ENCODE measurements at places on chromosomes 12 and 14.

GRCh38 chr14:89247457-89248122 is 169.4 kb downstream of the FOXN3 start:
- no peak for DNase-seq

DNA sequence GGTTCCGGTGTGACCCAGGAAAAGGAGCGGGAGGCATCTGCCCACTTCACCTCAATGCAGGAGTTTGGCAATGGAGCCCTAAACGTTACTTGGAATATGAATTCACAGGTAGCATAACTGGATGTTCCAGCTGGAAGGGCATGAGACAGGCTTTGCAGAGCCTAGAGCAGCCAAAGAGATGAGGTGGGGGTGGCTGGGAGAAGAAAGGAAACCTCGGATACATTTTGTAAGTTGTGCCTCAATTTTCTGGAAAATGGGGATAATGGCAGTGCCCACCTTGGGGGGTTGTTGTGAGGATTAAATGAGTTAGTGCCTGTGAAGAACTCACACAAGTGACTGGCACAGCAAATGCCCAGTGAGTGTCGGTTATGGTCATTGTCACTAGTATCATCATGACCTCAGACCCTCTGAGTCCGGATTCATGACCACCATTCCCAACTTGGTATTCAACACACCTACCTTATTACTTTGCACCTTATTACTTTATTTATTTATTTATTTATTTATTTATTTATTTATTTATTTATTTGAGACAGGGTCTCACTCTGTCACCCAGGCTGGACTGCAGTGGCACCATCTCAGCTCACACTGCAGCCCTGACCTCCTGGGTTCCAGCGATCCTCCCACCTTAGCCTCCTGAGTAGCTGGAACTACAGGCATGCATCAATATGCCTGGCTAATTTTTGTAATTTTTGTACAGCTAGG is 56.0 kb downstream of the CLMN start:
- no peak for DNase-seq

DNA sequence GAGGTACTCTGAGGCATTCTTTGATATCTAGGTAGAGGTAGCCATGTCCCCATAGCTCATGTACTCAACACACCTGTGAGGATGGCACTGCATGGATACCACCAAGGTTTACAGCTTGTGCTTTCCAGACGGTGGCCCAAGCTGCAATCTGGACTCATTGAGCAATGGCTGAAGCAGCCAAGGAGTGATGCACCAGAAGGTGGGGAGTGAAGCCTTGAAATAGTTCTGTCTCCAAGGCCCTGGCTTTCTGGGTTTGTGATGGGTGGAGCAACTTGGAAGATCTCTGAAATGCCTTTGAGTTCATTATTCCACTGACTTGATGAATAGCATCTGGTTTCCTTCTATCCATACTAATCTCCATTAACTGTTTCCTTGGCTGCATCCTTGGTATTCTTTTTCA is 290.0 kb upstream of the NOVA1 start:
- DNase-seq = no peak

DNA sequence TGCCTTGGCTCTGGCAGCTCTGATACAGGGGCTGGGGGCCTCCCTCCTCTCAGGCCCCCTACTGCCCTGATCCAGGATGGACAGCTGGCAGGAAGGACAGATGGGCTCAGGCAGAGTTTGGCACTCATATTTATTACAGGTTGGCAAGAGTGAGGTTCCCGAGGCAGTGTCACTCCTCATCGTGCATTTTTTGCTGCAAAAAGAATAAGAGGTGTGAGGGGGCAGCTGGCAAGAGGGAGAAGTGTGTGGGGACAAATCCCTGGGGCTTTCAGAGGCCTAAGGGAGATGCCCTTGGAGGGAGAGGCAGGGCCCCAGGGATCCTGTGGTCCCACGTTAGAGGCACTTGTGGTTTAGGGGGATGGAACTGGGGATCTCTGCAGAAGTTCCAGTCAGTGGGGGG is 5.0 kb downstream of the CMTM5 start:
- DNase-seq = peak; percentile 94

DNA sequence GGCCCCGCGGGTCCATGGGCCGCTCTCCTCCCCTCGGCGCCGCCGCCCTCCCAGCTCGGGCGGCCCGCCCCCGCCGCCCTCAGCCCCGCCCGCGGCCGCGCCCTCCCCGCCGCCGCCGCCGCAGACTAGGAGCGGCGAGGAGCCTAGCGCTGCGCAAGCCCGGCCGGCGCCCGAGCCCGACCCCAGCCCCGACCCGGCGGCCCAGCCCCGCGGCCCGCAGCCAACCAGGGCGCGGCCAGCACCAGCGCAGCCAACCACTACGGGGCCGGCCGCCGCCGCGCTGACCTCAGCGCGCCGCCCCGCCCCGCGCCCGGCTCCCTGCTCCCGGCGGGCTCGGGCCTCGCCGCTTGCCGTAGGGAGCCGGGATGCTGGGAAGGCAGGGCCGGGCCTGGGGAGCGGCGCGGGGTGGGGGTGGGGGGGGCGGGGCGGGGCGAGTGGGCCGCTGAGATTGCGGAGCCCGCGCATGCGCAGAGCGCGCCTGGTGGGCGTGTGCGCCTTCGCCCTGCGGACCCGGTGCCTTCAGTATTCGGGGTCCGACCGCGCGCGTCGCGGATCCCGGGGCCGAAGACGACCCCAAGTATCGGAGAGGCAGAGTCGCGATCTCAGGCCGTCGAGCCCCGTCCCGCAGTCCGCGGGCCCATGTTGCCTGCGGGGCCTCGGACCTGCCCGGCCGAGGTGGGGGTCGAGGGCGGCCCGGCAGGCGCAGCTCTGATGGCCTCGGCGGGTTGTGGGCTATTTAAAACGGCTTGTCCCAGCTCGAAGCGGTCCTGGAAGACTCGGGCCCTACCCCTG is at the start of gene CDC42BPB:
Gene CDC42BPB (minus strand): TSS at position 178 of the 792 bp plus-strand sequence. CDS start 376 bp downstream, outside the sequence.
- DNase-seq = peak; percentile 91

DNA sequence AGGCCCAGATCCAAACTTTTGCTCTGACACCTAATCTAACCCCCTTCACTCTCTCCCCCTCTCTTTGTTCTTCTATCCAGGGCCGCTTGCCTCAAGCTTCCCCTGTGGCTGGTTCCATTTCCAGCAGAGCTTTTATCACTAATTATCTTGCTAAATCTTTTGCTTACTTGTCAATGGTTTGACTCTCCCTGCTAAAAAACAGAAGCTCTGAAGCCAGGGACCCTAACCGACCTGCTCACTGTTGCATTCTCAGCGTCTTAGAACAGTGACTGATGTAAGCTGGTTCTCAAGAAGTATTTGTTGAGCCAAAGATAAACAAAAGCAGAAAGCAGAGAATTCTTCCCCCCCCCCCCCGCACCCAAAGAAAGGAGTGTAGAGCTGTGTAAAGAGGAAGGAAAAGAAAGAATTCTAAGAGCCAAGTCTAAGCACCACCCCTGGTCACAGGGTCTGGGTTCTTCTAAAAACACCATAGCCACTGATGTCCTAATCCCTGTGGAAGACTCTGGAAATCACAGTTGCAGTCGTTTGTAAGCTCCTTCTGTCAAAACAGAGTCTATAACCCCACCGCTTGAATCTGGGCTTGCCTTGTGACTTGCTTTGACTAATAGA is 385.8 kb downstream of the MED13L start:
- no peak for DNase-seq

- DNase-seq = peak; percentile 35
Observed at GRCh38 chr12:15527201-15528080, 205.1 kb downstream of the PTPRO start.

- DNase-seq = no peak
Observed at GRCh38 chr12:94205822-94206221, 57.4 kb downstream of the PLXNC1 start.

DNA sequence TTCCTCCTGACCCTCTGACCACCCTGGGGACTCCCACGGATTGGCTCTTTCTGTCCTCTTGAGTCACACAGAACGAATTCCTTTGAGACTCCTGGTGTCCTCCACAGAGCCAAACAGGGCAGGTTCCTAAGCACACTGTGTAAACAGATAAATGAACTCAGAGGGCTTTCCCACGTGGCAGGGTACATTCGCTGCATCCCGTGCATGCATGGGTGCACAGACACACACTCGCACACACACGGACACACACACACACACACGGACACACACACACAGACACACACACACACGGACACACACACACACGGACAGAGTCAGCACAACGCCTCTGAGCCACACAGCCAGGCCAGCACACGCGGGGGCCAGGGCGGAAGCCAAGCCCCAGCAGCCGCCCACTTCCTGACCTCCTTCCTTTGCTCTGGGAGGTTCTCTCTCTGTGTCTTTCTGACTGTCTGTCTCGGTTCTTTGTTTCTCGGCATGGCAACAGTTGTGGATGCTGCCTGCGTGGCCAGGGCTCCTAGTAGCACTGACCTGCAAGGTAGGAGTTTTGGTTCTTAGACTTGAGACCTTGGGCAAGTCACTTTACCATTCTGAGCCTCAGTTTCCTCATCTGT is 706 bp downstream of the CRACR2A start:
- DNase-seq = peak; percentile 86

DNA sequence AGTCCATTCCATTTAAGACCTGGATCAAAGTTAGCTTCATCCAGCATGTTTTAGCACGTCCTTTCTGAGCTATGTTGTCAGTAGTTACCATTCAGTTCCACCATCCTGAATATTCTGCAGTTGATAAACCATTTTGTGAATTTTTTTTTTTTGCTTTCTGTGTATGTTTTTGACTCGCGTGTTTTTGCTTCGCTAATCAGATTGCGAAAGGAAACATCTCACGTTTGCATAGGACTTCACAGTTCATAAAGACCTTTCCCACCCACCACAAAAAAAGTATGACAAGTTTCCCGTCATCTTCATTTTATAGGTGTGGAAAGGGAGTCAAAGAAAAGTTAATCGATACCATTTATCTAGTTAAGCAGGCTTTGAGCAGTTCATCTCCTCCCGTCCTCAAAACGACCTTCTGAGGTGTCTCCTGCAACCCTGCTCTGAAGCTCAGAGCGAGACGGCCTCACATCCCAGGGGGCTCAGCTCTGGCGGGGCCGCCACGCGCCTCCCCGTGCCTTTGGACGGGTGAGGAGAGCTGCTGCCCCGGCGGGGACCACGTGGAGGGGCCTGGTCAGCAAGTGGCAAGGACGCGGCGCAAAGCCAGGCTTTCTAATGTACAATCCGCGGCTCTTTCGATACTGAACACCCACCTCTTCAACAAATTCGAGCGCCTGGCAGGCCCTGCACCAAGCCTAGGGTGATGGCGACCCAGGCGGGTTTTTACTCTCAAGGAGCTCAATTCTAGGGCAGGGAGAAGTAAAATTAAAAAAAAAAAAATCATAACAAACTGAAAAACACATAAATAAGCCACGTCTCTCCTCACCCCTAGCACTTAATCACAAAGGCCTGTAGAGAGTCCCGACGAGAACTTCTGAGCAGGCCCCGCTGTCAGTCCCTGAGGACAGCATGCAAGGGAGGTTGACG is 988 bp upstream of the TMEM263 start:
- DNase-seq = no peak

DNA sequence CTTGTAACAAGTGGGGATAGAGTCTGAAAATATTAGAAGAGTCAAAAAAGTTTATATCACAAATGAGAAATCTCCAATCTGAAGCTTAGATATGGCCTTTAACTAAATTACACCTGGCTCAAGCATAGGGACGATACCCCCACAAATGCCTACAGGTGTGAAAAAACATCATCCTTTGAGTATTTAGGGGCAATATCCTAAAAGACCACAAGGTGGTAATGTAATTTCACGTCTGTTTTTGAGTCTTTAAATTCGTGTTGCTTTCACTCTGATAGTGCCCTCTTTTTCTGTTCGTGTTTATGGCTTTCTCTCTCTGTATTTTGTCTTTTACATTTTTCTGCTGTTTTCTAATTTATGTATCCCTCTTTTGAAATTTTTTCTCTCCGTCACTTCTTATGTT is 84.3 kb downstream of the ETNK1 start:
- DNase-seq = peak; percentile 42

GRCh38 chr14:96284430-96284829 is 28.4 kb downstream of the BDKRB1 start:
- DNase-seq = no peak

DNA sequence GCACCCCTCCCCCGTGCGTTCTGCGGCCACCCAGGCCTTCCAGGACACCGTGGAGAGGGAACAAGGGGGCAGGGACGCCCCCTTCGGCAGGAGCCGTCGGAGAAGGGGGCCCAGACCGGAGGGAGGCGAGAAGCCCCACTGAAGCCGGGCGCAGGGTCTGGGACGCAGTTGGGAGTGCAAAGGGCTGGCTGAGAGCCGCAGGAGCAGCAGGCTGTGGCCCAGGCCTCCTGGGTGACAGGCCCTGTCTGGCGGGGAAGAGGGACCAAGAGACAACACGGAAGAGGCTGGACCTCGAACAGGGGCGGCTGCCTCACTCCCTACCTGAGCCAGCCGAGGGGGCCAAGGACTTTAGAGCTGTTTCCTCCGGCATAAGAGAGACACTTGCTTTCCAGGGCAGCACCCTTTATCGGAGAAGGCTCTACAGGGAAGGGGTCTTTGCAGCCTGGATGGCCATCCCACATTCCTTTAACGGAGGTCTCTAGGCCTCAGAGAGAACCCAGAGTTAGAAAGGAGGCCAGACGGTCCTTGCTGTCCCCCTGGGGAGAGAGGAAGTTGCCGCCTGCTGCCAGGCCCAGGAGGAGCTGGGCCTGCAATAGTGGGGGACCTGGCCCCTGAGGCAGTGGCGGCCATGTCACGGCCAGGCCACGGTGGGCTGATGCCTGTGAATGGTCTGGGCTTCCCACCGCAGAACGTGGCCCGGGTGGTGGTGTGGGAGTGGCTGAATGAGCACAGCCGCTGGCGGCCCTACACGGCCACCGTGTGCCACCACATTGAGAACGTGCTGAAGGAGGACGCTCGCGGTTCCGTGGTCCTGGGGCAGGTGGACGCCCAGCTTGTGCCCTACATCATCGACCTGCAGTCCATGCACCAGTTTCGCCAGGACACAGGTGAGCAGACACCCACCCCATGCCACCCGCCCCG is 1.3 kb downstream of the DTX1 start:
- DNase-seq = no peak

- DNase-seq = no peak
Observed at GRCh38 chr12:47361389-47362021, 281.7 kb upstream of the AMIGO2 start.

DNA sequence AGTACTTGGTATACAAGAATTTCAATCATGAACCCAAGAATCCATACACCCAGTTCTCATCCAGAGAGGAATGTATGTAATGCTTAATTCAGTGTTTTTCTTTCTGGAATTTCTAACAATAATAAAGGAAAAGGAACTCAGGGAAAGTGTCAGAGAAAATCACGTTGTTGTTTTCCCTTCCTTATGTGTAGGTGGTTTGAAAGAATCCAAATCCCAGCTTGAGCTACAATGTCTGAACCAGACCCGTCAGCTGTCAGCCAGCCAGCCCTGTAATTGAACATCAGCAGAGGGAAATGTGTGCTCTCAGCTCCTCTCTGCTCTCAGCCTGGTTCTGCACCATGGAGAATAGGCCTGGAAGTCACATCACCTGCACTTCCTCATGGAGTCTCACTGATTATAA is 126.5 kb downstream of the TMEM30B start:
- DNase-seq = no peak

DNA sequence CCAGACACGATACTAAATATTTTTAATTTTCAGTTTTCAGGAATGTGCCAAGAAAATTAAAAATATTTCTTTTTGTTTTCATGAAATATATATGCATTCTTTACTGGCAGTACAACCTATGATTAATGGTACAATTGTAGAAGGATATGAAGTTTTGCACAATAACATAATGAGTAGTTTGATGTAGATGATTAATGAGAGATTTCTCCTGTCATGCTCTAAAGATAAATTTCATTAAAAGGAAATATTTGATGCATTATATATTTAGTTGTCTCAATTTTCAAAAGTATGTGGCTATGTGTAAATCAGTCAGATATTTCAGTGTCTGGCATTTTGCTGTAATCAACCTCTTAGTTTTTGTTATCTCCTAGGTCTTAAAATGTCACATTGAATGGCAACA is 940.2 kb upstream of the MDGA2 start:
- DNase-seq = no peak

GRCh38 chr14:102315121-102315520 is 4.4 kb upstream of the ZNF839 start:
- DNase-seq = peak; percentile 54
